ENCODE measurements at places on chromosomes 3 and 15. TPM values are rescaled to one million over a fixed set of nuclear protein-coding genes. Genes with fewer than 3 reads are reported as not detected.

DNA sequence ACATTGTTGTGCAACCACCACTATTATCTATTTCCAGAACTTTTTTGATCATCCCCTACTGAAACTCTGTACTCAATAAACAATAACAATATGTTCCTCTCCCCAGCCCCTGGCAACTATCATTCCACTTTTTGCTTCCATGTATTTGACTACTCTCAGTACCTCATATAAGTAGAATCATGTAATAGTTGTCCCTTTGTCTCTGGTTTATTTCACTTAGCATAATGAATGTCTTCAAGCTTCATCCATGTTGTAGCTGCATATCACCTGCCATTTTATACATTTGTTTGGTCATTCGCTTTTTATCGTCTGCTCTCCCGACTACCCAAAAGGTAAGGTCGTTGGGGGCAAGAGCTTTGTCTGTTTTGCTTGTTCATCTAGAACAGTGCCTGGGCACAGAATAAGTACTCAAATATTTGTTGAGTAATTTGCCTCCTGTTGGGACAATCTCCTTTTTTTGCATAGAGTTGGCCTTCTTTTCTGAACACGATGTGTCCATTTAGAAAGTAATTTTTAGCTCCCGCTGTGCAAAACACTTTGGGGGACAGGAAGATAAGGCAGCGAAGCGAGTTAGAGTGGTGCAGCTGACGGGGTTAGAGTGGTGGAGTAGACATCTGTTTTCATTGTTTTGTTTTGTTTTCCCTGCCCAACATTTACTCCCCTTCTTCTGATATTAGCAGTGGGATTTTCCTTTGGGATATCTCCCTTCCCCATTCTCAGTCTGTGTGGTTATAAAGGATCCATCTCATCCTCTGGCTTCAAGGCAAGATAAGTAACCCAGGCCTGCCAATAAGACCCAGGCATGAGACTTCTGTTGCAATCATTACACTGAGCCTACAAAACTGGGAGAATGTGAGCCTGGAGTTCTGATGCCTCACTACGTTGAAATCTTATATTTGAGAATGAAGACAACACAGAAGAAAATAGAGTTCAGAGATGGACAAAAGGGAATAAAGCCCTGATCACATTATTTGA, 83.4 kb upstream of the RNU6-1 start:
- H3K4me3 ChIP-seq = no peak overlapping the region
- H3K36me3 ChIP-seq = no peaks in the 10 kb centered on the region
- no peaks in the 10 kb centered on the region for H3K27me3 ChIP-seq
- H3K27ac ChIP-seq = no peak overlapping the region
- H3K4me1 ChIP-seq = no peaks in the 10 kb centered on the region
- no peak for DNase-seq

DNA sequence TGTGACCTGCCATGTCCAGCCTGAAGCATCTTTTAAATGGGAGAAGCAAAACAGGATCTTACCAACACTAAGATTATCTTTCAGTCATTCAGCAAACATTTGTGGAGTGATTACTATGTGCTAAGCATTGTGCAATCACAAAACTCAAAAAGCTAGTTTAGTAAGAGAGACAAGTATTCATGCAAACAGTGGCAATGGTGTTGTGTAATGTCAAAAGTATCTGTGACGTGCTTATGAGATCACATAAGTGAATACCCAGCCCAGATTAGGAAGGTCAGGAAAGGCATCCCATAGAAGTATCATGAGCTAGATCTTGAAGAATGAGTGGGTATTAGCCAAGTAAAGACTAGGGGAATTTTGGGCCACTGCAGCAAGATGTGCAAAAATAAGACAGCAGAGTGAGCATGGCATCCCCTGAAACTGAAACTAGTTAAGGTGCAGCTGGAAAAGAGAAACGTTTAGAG, 32.1 kb downstream of the SEC62 start:
- H3K27me3 ChIP-seq = no peaks in the 10 kb centered on the region
- H3K36me3 ChIP-seq = peaks cover 10% of the 10 kb centered on the region
- no peak overlapping the region for H3K27ac ChIP-seq
- no peak overlapping the region for H3K4me3 ChIP-seq
- no peaks in the 10 kb centered on the region for H3K4me1 ChIP-seq

DNA sequence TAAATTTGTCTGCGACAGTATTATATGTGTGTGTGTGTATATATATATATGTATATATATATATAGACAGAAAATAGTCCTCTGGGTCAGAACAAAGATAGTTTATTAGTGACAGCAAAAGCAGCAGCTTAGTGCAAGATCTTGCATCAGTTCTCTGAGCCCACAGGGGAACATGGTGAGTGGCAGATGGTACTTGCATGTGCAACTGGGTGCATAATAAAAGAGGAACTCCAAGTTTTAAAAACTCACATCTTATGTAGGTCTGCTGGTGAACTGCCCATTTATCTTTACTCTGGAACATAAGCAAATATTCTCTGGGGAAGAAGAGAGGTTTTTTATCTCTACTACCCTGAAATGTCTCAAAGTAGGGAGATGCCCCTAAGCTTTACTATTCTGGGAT, 276.4 kb downstream of the POLQ start:
- H3K36me3 ChIP-seq = no peaks in the 10 kb centered on the region
- no peaks in the 10 kb centered on the region for H3K27me3 ChIP-seq
- no peaks in the 10 kb centered on the region for H3K4me1 ChIP-seq
- DNase-seq = no peak
- no peak overlapping the region for H3K4me3 ChIP-seq
- no peak overlapping the region for H3K27ac ChIP-seq

DNA sequence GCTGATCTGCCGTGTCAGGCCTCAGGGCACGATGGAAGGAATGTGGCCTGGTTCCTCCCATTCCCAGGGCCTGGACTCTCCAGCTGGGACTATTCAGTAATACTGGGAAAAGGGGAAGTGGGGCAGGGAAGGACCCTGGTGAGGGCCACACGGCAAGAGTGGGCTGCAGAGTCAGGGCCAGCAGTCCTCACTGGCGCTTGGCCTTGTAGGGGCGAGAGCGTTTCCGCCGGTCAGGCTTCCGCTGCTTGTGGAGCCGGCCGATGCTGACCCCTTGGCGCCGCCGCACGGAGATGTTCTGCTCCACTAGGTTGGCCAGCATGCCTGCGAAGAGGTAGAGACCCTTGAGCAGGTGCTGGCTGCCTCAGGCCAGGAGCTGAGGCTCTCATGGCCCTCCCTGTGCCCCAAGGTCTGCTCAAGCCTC, 42.8 kb downstream of the SEMA3G start:
- no peaks in the 10 kb centered on the region for H3K27me3 ChIP-seq
- no peak overlapping the region for H3K27ac ChIP-seq
- peaks cover 34% of the 10 kb centered on the region for H3K36me3 ChIP-seq

- DNase-seq = no peak
- H3K27ac ChIP-seq = no peak overlapping the region
- no peaks in the 10 kb centered on the region for H3K27me3 ChIP-seq
- H3K4me3 ChIP-seq = no peak overlapping the region
- H3K36me3 ChIP-seq = no peaks in the 10 kb centered on the region
- peaks cover 5% of the 10 kb centered on the region for H3K4me1 ChIP-seq
These were observed 5.8 kb upstream of the MYO5C start for GRCh38 chr15:52301265-52301847.

- no peak for DNase-seq
- H3K36me3 ChIP-seq = no peaks in the 10 kb centered on the region
- no peaks in the 10 kb centered on the region for H3K27me3 ChIP-seq
These were observed 55.8 kb downstream of the DAPK2 start for GRCh38 chr15:63990454-63990853.

Gene SLC12A1
- total RNA-seq = not detected

Gene SLC7A14
- total RNA-seq = not detected

Gene CYP1A1
- not detected for total RNA-seq

Gene C3orf80
- 0.14 TPM for total RNA-seq
